ENCODE measurements at places on chromosomes 2 and 18.

DNA sequence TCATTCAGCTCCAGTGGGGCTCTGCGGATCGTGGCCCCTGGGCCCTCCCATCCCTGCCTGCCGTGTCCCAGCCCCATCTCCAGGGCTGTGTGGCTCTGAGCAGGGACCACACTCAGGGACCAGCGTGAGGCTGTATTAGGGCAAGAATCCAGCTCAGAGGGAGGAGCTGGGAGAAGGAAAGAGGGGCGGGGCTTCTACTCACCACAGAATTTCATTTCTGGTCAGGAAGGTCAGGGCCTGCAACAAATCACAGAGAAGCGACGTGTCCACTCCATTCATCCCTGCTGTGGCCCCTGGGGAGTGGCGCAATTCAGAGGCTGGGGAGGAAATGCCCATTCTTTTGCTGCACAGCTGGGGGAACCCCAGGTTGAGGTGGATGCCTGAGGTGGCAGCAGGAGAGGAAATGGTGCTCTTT, 828 bp downstream of the CIB4 start:
- no peak for DNase-seq

DNA sequence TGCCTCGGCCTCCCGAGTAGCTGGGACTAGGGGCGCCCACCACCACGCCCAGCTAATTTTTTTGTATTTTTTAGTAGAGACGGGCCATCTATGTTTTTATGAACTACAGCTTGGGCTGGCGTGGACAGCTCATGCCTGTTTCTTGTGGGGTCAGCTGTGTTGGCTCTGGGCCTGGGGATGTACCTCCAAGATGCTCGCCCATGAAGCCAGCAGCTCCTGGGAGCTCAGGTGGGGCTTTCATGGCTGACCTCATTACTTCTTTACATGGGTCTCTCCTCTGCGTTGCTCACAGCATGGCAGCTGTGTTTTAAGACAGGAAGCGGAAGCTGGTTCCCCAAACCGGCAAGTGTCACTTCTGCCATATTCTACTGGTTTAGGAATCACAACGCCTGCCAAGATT, 203.1 kb downstream of the SOX11 start:
- no peak for DNase-seq

- DNase-seq: no peak
Observed at GRCh38 chr2:205477016-205477705, 205.1 kb upstream of the NRP2 start.

DNA sequence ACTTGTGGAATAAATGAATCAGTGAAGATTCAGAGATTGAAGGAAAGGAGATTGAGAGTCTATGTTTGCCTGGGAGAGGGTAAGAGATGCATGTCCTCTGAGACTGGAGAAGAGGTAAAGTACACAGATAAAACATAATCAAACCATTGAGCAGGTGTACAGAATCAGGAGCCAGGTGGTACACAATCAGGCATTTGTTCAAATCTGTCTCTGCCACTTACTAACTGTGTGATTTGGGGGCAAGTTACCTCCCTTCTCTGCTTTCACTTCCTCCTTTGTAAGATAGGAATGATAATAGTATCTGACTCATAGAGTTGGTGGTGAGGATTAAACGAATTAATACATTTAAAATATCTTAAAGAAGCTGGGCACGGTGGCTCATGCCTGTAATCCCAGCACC, 94.0 kb downstream of the CDK15 start:
- no peak for DNase-seq

GRCh38 chr2:190701586-190701985, 52.7 kb downstream of the NAB1 start:
- no peak for DNase-seq

- no peak for DNase-seq
Observed at GRCh38 chr2:143252138-143252907, 123.1 kb downstream of the ARHGAP15 start.

DNA sequence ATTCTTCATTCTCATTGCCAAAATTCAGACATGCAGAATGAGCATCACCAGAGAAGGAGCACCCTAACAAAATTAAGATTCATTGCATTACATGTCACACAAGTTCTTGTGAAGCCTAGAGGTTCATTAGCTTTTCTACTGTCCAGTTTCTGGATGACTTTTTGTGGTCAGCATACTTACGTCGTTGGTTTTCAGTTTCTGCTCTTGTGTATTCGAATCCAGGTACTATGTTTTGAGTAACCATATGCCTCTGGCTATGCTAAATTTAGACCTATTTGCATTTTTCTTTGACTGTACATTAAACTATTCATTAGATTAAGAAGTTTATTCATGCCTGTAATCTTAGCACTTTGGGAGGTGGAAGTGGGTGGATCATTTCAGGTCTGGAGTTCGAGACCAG, 251.3 kb downstream of the PARD3B start:
- peak; percentile 12 for DNase-seq

DNA sequence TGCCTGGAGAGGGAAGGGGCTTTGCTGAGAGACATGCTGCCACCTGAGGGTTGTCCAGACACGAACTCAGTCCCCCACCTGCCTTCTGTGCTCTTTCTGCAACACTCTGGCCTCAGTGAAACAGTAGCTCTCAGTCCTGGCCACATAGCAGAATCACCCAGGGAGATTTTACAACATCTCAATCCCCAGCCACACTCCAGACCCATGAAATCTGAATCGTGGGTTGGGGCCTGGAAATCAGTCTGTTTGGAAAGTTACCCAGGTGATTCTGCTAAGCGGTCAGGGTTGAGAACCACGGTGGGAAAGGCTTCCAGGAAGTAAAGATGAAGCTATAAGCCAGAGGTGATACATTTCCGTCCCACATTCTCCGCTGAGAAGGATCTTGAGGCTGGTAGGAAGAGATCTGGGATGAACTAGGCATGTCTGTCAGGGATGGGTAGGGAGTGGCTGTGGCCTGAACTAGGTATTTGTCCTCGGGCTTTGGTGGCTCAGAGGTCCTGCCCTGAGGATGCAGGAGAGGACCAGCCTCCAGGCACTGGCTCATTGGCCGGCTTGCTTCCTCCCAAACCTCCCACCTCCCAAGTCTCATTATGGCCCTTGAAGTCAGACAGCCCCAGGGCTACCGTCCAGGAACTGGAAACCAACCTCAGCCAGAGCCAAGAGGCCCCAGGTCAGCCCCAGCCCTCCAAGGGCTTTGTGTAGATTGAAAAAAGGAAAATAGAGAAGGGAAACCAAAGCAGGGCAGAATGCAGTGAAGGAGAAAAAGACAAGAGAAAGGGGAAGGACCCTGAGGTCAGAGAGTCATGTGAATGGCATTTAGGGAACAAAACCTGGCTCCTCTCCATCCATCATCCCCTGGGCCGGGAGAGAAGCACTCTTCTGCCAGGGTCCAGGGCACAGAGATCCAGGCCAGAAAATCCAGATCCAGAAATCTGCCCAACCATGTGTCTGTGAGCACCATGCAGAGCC, 119.6 kb downstream of the ZFP36L2 start:
- DNase-seq: no peak
